ENCODE measurements at places on chromosomes 4 and X.

GRCh38 chr4:73662709-73663546, 42.7 kb upstream of the RASSF6 start:
- no peak for DNase-seq

DNA sequence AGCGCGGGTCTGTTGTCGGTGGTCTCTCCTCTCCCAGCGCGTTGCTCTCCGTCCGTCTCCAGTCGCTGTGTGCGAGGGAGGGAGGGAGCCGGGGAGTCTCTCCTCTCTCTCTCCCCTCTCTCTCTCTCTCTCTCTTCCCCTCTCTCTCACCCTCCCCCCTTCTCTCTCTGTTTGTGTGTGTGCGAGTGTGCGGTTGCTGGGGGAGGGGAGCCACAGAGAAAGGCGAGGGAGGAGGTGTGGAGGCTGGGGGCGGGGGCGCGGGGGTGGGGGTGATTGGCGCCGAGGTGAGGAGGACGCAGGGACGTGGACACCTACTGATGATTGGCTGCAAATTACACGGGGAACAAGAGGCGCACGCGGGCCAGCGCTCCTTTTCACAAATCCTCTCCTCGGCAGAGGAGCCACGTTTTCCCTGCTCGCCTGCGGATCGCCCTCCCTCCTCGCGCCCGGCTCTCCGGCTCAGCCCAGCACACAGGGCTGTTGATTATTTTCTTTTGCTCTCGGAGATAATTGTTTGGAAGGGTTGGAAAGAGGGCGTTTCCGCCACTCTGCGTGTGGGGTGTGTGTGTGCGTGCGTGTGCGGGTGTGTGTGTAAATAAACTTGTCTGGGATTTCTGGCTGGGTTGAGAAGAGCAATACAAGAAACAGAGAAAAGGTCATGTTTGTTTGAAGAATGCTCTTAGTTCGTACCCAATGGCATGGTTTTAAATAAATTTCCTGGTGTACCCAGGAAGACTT, at the start of gene CXXC4:
CXXC4 (minus strand) TSS at position 73 of the 738 bp plus-strand sequence. CDS start 3,092 bp downstream, outside the sequence.
- peak; percentile 80 for DNase-seq

GRCh38 chr4:185711726-185712125, 100.3 kb downstream of the SORBS2 start:
- DNase-seq, result no peak

DNA sequence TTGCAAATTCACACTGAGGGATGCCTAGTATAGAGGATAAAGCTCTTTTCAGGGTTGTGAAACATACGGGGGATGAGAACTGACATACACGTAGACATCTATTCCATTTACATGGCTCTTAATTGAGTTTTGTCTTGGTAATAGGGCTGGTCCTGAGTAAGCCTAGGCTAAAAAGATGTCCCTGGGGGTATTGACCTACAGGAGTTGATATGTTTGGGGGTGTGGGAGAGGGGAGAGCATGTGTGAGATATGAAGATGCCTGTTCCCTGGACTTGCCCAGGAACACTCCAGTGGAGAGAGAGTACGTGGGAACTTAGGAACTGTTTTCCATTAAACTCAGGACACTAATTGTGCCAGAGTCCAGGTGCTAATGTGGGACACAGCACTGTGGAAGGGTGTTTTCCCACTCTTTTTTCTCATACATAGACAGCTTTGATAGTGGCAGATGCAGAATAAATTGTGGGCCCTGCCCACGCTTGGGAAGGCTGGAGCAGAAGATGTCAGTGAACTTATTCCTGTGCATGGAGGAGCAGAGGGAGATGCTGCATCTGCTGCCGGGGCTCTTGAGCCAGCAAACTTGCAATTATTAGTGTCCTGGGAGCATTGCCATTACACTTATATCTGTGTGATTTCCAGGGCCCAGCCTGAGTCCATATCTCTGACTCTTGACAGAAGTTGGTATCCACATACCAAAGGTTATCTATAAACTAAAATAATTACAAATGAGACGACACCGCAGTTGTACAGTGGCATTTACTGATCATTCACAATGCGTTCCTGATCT, 20.7 kb downstream of the SYNPO2 start:
- DNase-seq, result no peak

DNA sequence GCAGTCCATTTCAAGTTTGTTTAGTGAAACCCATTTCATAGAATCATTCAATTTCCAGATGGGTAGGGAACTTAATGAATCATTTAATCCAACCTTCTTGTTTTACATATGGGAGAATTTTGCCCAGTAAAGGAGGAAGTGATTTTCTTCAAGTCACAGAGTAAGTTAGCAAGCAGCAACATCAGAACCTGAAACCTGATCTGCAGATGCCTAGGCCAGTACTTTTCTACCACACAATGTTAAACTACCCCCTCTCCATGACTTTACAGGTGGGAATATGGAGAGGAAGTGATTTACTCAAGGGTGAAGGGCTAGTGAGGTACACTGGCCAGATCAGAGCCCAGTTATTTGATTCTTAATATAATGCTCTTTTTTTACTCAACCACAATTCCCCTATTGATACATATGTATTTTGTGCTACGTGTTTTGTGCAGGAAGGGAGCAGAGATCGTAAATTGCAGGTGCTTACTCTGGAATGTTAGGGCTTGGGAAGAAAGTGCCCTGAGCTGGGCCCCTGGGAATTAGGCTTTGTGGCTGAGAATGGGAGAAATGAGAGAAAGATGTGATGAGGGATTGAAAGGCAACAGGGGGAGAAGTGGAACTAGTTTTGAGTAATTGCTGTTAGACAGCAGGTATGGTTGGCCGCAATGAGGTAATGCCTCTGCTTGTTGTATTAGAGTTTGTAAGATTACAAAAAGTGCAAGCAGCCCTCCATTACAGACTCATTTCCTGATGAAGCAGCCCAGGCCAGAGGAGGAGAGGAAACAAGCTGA, 6.8 kb downstream of the LHFPL1 start:
- DNase-seq, result no peak

- no peak for DNase-seq
Observed at GRCh38 chrX:30592831-30593230, 15.3 kb upstream of the TASL start.

DNA sequence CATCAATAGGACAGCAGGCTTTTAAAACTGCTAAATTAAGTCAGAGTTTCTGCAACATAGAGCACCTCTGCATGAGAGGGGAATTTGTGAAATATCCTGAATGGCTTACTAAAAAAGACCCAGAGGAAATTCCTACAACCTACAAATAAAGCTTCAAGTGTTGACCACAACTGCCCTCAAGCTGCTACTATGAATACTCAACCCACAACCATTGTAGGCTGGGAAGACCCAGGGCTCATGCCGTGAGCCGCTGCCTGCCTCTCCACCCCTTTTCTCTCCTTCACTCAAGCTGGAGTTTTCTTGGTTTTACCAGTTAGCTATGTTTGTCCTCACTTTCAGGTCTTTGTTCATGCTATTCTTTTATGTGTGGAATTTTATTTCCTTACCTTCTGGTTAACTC, 151.6 kb downstream of the EMCN start:
- DNase-seq, result no peak

Measured in upper lobe of right lung (tissue), 1 donor.